Stimulated activated CD8-positive, alpha-beta memory T cell treated with anti-CD3 and anti-CD28 coated beads, Interleukin-4, amount 100 ng/mL, for 24 hours (primary cell): ENCODE measurements at places on chromosomes 13 and 19.

DNA sequence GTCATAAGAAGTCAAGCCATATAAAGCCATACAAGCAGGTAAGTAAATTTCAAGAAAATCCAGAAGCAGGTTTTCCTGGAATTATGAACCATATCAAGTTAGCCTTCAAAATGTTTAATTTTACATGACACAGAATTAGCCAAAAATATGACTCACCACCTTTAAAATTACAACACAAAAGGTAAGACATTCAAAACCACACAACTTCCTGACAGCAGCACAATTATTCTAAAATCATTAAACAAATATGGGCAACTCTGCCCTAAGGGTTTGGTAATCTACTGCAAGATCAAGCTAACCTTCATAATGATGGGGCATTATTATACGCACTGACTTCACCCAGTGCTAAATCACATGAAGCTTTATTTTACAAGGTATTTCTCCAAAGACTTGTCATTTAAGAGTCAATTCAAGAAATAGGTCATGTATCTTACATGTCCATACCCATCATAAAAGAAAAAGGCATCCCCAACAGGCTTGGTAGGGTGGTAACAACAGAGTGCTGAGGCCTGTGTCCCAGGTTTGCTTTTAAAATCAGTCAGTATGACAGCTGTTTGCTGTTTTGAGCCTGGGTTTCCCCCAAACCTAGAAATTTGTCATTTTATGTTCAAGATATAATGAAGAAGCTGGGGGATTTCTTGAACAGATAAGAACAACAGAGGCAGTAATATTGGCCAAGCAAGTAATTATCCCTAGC, 15.2 kb downstream of the RCBTB1 start:
- DNase-seq = no peak

DNA sequence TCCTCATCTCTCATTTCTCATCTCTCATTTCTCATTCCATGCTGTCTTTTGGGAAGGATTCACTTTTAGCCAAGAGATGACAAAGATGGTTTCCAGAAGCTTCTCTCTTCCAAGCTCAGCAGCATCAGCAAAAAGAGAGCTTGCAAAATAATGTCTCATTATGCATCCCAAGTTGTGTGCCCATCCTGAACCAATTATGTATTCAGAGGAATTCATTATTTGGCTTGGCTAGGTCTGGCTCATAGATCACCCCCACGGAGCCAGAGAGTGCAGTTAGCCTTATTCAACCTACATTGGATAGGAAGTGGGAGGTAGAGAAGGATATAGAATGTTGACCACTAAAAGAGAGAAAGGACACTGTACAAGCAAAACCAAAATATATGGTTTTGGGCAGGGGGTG, 5.4 kb upstream of the OLFM2 start:
- no peak for DNase-seq

- DNase-seq = no peak
Measured at GRCh38 chr19:4431808-4432674, 25.6 kb downstream of the UBXN6 start.

- DNase-seq = no peak
Measured at GRCh38 chr13:20001366-20002190, 43.1 kb downstream of the ZMYM2 start.

DNA sequence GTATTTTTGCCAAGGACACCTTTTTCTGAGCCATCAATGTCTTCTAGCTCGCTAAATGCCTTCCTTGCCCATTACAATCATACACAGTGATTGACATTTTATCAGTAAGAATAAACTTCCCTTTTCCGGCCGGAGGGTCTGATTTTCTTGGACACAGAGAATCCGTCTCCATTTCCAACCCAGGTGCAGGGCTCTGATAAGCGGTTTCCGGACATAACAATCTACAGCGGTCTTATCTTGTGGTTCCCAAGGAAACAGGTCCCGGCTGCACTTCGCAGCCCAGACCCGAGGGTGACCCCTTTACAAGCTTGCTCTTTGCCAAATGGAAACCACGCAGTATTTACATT, 5.1 kb upstream of the ZNF77 start:
- no peak for DNase-seq

DNA sequence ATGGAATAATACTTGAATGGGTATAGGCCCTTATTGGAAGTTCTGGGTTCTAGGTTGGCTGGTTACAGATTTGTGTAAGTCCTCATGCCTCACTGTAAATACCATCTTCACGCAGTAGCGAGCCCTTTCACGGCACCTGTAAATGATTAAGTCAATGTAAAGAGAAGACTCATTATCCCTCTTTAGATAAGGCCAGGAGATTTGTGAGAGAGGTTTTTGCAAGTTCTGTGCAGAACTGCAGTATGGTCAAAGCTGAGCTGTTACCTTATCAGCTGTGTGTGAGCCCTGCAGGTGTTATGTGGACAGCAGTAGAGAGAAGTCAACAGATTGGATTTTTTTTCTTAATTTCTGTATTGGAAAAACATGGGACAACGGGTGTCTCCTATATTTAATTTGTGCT, 141.6 kb downstream of the SHISA2 start:
- DNase-seq = no peak

DNA sequence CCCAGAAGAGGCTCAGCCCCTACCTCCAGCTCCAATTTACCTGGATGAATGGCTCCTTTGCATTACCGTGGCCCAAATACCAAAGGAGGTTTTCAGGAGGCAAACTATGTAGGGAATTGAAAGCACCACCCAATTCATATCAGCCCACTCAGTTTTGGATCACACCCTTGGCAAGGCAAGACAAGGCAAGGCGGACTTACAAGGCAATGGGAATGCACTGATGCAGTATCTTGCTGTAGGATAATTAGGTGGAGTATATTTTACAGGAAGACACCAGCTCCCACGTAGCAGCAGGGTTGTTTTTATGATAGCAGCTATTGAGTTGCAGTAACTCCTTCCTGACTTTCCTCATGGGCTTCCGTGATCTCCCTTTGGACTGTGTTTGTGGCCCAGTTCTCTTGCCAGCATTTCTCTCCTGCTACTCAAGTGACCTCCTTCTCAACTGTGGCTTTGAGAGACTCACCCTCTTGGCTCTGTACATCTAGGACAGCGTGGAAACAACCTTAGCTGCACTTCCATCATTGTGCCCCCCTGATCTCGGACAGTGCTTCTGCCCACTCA, 935.9 kb downstream of the EFNB2 start:
- no peak for DNase-seq

DNA sequence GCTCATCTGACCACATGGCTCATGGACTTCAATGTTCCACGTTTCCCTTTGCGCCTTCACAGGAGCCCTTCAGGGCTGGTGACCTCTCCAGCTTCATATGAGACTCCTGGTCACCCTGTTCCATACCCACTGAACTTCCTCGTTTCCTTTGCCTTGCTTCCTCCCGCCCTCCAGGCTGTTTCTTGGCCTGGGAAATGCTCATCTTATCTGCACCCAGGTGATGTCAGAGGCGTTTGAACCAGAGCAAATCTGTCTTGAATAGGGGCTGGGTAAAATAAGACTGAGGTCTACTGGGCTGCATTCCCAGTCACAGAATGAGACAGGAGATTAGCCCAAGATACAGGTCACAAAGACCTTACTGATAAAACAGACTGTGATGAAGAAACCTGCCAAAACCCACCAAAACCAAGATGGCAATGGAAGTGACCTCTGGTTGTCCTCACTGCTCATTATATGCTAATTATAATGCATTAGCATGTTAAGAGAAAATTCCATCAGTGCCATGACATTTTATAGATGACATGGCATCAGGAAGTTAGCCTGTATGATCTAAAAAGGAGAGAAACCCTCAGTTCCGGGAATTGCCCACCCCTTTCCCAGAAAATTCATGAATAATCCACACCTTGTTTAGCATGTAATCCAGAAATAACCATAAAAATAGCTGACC, 102.7 kb downstream of the DCLK1 start:
- DNase-seq = no peak

GRCh38 chr13:44337581-44337980, 36.0 kb upstream of the SERP2 start:
- DNase-seq = no peak

GRCh38 chr13:34941835-34942731, at the start of gene NBEA:
Gene NBEA (plus strand): TSS chr13:34942270. CDS start chr13:34942821, 551 bp downstream.
- DNase-seq = peak; percentile 68

GRCh38 chr19:19459073-19459472, 53.6 kb downstream of the GATAD2A start:
- DNase-seq = no peak

- DNase-seq = no peak
Measured at GRCh38 chr19:33231511-33231910, 5.9 kb upstream of the SLC7A10 start.

DNA sequence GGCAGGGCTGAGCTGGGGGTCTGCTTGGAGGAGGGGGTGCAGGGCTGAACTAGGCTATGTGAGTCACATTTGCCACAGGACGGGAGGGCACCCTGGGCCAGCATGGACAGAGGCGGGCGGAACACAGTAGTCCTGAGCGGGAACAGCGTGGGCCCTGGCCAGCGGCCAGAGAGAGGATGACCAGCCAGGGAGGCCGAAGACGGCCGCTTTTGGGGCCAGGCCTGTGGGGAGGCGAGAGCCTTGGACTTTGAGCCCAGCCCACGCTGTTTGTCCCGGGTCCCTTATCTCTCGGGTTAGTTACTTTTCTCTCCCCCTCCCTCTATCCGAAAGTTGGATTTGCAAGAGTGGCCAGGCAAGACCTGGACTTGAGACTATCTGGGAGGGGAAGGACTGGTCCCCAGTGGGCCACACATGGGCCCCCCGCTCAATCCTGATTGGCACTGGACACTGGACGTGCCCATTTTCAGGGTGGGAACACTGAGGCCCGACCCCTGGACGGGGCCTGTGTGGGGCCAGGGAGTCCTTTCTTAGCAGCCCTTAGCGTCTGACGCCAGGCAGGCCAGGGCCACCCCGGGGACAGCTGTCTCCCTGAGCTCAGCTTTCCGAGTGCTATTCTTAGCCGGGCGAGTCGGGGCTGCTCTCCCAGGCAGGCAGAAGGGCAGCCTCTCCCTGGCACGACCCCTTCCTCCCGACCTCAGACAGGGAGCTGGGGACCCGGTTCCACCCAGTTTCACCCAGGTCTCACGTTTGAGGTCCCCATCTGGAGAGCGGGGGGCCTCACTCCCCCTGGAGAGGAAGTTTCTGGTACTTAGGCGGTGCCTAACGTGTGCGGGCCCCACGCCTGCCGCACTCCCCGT, 833 bp downstream of the GAMT start:
- no peak for DNase-seq

GRCh38 chr13:112444416-112445399, 68.6 kb downstream of the SPACA7 start:
- DNase-seq = no peak

GRCh38 chr13:111289251-111289650, 31.2 kb upstream of the TEX29 start:
- no peak for DNase-seq
